Fibroblast of lung (primary cell): ENCODE measurements at places on chromosomes 16 and 17.

- no peak for DNase-seq
Measured at GRCh38 chr16:2905988-2906387, 5.7 kb upstream of the FLYWCH1 start.

GRCh38 chr16:51009359-51009758 lies 141.7 kb downstream of the SALL1 start:
- no peak for DNase-seq

DNA sequence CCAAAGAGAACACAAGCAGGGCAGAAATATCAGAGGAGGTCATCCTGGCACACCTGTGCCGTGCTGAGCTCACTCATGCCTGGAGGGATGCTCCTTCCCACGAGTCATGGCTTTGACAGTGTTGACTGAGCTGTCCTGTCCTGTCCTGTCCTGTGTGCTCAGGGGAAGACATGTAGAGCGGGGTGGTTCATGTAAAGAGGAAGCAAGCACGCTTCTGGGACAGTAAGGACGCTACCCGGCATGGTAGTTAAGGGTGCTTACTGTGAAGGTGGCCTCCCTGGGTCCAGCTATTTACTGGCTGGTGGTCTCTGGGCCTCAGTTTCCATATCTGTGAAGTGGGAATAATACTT lies 398 bp downstream of the LGALS9 start:
- DNase-seq, result no peak

DNA sequence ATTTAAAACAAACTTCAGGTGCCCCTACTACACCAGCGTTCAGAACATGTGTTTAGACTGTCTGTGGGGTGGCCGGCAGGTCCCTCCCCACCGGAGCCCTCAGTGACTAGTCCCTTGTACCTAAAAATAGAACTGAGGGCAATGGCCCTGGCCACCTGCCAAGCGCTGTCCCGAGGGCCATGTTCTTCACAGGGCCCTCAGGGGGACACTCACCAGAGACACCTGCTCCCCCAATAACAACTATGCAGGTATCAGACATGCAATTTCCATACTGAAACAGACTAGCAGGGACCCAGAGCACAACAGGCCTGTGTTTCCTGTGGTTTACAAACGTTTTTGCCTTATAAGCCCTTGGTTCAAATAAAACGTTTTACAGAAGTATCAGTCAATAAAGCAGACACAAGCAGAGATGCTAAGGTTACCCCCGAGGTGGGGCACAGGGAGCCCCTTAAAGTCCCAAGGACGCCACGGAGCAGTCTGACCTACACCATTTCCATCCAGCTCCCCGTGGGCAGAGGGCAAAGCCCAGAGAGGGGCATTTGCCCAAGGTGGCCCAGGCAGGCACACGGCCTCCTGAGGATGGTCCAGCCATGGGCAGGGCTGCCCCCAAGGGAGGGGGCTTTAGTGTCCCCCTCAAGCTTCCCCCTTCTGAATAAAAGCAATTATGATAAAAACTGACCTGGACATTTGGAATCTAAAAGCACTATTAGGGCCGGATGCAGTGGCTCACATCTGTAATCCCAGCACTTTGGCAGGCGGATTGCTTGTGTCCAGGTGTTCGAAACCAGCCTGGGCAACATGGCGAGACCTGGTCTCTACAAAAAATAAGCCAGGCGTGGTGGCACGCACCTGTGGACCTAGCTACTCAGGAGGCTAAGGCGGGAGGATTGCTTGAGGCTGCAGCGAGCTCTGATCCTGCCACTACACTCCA lies 896 bp upstream of the MYLK3 start:
- no peak for DNase-seq

- DNase-seq, result no peak
Measured at GRCh38 chr17:67837965-67838364, 12.7 kb downstream of the BPTF start.

- DNase-seq, result peak; percentile 89
Measured at GRCh38 chr16:84228256-84228838, 11.5 kb downstream of the KCNG4 start.

DNA sequence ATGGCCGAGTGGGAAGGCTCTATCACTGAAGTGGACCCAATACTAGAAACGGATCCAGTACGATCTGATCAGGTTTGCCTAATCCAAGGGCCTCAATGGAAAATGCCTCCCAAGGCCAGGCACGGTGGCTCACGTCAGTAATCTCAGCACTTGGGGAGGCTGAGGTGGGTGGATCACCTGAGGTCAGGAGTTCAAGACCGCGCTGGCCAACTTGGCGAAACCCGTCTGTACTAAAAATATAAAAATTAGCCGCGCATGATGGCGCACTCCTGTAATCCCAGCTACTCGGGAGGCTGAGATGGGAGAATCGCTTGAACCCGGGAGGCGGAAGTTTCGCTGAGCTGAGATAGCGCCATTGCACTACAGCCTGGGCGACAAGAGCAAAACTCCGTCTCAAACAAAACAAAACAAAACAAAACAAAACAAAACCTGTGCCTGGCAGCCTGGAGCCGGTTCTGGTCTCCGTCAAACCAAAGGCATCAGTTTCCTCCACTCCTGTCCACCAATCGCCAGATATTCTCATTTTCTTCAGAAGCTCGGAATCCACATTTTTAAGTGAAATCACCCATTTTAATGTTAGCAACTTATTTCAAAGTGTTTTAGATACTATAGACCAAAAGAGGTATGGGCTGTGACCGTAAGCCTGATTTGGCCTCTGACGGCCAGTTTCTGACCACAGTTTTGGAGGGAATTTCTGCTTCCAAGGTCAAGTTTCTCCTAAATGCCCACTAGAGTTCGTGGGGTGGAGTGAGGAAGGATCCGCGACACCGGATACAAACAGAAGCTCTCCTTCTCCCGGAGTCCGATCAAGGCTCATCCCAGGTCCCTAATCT lies 664 bp downstream of the NQO1 start:
- no peak for DNase-seq

DNA sequence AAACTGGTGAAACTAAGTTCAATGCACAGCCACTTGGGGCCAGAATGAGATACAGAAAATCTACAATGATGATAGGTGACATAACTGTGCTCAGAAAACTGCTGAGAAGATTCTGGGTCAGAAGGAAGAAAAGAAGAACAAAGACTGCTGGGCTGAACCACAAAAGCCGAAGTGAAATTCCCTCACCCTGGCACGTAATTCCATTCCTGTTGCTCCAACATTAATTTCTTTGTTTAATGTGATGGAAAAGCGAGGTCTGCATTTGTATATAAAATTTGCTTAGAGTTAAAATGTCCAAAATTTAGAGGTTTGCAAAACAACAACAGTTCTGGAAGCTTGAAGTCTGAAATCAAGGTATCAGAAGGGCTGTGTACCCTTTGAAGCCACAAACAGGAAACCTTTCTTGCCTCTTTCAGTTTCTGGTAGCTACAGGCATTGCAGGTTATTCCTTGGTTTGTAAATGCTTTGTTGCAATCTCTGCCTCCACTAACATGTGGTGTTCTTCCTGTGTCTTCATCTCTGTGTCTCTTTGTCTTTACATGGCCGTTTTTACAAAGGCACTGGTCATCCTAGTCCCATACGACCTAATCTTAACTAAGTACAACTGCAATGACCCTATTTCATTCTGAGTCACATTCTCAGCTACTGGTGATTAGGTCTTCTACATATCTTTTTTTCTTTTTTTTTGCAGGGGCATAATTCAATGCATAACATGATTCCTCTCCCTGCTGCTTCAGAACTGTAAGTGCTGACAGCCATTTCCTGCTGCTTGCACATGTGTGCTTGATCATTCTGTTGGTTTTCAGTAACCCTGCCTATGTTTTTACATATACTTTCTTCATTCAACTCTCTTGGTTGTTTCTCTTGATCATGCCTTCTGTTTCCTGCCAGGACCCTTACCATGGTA lies 603.0 kb upstream of the CDH8 start:
- DNase-seq, result no peak

GRCh38 chr17:76000016-76000754 lies 470 bp upstream of the CDK3 start:
- peak; percentile 28 for DNase-seq

- no peak for DNase-seq
Measured at GRCh38 chr17:27469256-27469655, 13.0 kb downstream of the KSR1 start.

DNA sequence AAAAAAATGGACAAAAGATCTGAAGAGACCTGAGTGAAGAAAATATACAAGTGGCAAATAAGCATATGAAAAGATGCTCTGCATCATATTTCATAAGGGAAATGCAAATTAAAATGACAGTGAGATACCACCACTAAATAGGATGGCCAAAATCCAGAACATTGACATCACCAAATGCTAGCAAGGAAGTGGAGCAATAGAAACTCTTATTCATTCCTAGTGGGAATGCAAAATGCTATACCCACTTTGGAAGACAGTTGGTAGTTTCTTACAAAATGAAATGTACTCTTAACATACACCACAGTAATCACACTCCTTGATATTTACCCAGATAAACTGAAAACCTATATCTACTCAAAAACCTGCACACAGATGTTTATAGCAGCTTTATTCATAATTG lies 33.6 kb downstream of the DHRS7B start:
- no peak for DNase-seq

- DNase-seq, result no peak
Measured at GRCh38 chr16:79715061-79715460, 114.5 kb upstream of the MAF start.

GRCh38 chr16:53501216-53501859 lies 1.7 kb downstream of the AKTIP start:
- DNase-seq, result no peak

- DNase-seq, result no peak
Measured at GRCh38 chr17:285751-286422, 66.7 kb downstream of the RPH3AL start.

GRCh38 chr16:21023509-21024202 lies 123.1 kb downstream of the LYRM1 start:
- no peak for DNase-seq

DNA sequence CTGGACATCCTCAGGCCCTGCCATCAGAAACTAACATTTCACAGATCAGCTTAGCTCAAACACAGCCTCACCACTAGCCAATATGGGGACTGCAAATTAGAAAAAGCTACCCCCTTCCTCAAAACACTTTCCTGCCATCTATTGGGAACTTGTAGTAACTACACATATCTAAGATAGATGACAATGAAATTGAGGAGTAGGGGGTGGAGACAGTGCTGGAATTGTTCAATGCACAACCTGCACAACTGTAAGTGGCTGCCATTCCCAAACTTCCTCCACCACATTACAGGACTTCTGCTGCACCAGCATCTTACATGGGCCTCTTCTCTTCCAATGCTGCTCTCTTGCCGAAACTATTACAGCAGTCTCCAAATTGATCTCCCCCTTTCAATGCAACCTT lies 21.9 kb downstream of the AIPL1 start:
- DNase-seq, result peak; percentile 42

- DNase-seq, result no peak
Measured at GRCh38 chr17:55304171-55304859, 39.6 kb downstream of the HLF start.

DNA sequence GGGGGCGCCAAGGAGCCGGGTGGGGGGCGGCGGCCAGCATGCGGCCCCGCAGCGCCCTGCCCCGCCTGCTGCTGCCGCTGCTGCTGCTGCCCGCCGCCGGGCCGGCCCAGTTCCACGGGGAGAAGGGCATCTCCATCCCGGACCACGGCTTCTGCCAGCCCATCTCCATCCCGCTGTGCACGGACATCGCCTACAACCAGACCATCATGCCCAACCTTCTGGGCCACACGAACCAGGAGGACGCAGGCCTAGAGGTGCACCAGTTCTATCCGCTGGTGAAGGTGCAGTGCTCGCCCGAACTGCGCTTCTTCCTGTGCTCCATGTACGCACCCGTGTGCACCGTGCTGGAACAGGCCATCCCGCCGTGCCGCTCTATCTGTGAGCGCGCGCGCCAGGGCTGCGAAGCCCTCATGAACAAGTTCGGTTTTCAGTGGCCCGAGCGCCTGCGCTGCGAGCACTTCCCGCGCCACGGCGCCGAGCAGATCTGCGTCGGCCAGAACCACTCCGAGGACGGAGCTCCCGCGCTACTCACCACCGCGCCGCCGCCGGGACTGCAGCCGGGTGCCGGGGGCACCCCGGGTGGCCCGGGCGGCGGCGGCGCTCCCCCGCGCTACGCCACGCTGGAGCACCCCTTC lies 484 bp downstream of the FZD2 start:
- peak; percentile 78 for DNase-seq

GRCh38 chr17:79830303-79830702 lies 8.9 kb downstream of the CBX4 start:
- no peak for DNase-seq

DNA sequence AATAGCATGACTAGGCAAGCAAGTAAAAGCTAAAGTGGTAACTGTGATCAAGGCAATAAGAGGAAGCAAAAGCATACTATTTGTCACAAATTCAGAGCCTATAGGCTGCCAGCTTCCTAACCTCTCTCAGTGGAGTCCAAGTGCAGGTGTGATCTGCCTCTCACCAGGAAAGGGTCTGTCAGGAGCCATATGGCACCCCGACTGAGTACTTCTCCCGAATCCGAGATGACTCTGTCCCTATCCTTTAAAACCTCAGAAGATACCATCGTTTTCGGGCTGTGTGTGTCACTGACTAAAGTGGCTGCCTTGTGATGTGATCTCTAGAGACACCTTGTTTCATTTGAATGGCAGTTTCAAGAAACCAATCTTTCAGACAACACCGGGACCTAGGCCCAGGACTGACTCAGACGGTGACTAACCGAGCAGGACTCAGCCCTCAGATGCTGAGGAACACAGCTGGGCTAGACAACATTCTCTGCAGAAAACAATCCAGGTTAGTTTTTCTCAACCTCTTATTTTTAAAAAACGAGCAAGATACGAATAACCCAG lies 63.6 kb downstream of the SMG6 start:
- DNase-seq, result peak; percentile 93

- DNase-seq, result peak; percentile 13
Measured at GRCh38 chr17:82962163-82962720, 117.2 kb upstream of the METRNL start.

DNA sequence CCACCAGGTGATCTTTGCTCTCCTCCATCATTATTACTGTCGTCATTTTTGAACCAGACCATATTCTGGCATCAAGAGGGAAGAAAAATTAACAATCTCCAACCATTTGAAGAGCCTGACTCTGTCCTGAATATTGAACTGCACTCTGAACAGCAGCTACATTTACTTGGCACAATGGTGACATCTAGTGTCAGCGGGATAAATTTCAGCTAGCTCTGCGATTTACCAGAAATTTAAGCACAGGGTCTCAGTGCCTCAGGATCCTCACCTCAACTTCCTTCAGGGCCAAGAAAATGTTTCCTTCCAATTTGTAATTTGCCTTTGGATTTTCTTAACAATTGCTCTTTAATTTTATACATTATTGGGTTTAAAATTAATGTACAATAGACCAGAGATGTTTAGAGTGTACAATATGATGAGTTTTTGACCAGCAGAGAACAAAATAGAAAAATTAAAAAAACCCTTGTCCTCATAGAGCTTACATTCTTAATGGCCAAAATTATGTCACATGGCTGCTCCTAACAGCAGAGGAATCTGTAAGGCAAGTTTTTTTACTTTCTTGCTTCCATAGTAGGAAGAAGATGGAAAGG lies 10.7 kb upstream of the ZNF19 start:
- DNase-seq, result peak; percentile 75

GRCh38 chr16:28014851-28015250 lies 48.7 kb downstream of the GSG1L start:
- DNase-seq, result no peak

DNA sequence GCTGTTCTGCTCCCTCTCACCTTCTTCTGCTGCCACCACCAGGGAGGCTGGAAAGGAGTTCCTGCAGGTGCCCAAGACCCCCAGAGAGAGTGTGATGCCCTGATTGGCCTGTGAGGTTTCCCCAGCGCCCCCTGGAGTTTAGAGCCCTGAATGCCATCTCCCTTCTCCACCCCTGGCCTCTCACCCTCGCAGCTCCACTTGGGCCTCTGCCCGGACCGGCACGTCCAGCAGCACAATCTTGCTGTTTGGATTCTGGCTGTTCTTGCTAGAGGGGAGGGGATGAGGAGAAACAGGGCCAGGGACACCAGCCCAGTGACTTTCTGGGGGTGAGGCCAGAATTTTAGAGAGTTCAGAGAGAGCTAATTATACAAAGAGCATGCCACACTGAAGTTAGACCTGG lies 12.5 kb upstream of the FAM171A2 start:
- DNase-seq, result no peak
